Posterior vena cava (tissue), 2 donors: ENCODE measurements at places on chromosomes 3 and 15.

DNA sequence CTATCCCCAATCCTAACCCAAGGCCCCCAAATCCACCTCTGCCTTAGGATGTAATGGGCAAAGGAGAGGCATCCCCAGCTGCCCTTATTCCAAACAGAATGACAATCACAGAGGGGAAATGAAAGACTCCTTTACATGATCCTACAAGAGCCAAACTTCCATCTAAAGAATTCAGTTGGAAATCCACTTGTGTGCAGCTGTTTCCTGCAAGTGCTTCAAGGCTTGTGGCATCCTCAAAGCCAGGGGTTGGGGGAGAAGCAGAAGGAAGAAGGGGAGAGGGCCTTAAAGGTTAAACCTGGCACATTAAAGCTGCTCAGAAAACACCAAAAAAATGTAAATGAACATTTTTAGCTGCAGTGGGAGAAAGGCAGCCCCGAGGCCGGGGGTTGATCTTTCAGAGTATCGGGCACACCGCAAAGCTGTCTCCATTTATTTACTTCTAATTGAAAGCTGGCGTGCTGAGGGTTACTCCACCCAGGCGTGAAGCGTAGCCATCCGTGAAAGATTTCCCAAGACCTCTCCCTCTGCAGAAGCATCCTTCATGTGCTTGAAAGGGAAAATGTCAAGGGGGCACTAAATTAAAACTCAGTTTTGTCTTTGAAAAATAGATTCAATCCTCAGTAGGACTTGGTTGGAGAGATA is 217.8 kb downstream of the SHQ1 start:
- DNase-seq, result no peak

GRCh38 chr15:70589221-70589620 is 174.1 kb downstream of the UACA start:
- DNase-seq, result no peak

DNA sequence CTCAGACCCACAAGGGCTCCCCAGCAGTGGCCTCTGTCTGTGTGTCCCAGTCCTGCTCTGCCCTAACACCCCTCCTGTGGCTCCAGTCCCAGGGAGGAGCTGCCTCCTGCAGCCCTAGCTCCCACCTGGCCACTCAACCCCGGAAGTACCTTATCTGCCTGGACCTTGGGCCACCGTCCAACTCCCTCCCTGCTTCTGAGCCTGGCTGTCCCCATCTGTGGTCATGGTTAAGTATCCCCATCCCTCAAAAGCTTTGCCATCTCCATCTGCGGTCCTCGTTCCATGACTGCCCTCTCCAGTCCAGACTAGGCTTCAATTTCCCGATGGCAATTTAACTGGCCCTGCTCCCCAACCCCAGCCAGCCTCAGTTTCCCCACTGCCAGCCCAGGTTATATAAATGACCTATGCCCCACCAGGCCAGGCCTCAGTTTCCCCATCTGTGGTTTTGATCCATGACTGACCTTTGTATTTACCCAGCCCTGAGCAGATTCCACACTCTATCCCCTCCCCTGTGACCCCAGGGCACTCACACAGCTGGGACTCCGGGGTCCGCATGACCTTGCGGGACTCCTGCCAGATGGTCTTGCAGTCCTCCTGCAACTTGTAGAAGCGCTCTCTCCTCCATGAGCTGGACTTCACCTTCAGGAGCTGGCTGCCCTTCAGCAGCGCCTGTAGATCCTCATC is 9.6 kb downstream of the PLCD1 start:
- DNase-seq, result peak; percentile 72

DNA sequence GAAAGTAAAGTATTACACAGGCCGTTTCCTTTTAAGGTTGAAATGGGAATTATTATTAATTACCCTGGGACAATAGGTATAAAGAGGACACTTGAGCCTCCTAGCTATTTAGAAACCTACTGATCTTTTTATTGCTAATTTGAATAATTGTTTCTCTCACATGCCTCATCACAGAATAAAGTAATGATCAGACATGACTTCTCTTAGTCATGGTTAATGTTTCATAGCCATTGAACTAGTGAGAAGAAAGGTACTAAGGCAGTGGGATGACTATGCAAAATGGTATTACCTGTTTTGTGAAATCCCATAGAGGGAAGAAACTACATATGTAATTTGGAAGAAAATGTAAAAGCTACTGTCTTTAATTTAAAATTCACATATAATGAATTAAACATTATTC is 85.6 kb downstream of the EPHA6 start:
- DNase-seq, result no peak

- no peak for DNase-seq
These were observed 17.2 kb downstream of the ACOX2 start for GRCh38 chr3:58519668-58520402.

GRCh38 chr3:134350861-134351311 is 23.4 kb downstream of the AMOTL2 start:
- DNase-seq, result peak; percentile 64

GRCh38 chr3:100875239-100875638 is 118.0 kb downstream of the ABI3BP start:
- DNase-seq, result peak; percentile 81

DNA sequence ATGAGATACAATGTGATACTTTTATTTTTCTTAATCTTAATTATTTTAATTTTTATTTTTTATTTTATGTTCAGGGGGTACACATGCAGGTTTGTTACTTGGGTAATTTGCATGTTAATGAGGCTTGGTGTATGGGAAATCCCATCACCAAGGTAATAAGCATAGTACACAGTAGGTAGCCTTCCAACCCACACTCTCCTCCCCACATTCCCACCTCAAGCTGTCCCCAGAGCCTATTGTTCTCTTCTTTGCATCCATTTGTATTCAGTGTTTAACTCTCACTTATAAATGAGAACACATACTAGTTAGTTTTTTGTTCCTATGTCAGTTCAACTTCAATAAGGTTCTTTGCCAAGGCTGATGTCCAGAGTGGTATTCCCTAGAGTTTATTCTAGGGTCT is 1375.4 kb downstream of the NSUN3 start:
- DNase-seq, result no peak

GRCh38 chr3:133987948-133988484 is 41.7 kb downstream of the SLCO2A1 start:
- DNase-seq, result no peak
